Hepatocyte (in vitro differentiated cells): ENCODE measurements at places on chromosomes 1 and 21. TPM values are rescaled to one million over a fixed set of nuclear protein-coding genes. Genes with fewer than 3 reads are reported as not detected.

DNA sequence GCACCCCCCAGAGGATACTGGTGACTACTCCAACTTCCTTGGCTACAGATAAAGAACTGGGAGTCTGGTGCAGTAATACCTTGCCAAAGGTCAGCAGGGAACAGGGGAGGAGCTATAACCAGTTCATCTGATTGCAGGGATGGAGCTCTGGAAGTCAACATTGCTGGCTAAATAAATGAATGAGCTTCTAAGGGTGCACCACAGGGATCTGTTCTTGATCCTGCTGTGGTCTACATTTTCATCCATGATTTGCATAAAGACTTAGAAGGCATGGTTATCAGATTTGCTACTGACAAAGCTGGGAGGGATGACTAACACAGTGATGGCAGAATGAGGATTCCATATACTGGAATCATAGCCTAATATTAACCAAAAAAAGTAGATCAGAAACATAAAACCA is 18.3 kb downstream of the PLEKHA6 start:
- DNase-seq, result peak; percentile 41

- peak; percentile 66 for DNase-seq
Observed at GRCh38 chr1:2556277-2556677, at the start of gene TNFRSF14. Gene TNFRSF14 (plus strand): TSS chr1:2556371. CDS start chr1:2556665, 294 bp downstream.

DNA sequence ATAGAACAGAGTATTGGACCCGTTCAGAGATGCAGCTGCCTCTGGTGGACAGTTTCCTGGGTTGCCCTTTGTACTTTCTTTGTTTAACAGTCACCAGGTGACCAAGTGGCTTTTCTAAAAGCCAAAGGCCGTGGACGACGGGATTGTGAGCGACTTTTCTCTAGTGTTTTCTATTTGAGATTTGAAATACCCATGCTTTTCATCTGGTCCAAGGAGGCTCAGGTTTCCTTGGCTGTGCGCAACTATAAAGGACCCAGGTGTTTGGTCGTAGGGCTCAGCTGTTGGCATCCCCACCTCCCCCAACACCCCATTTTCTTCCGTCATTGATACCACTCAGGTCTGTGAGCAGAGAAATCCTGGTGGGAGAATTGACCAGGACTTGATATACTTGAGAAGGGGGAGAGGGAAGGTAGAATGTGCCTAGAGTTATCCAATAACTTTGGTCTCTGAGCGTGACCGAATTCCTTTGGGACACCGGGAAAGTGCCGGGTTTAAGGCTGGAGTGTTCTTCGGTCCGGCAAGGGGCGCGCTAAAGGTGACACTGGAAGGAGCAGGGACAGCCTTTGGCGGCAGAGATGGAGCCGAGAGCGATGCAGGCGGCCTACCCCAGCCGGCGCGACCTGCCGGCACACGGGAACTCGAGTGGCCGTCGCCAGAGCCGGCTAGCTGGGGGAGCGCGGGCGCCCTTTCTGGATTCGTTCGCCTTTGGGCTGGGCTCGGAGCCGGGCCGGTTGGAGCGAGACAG is 83.4 kb upstream of the BMP8A start:
- DNase-seq, result peak; percentile 68

DNA sequence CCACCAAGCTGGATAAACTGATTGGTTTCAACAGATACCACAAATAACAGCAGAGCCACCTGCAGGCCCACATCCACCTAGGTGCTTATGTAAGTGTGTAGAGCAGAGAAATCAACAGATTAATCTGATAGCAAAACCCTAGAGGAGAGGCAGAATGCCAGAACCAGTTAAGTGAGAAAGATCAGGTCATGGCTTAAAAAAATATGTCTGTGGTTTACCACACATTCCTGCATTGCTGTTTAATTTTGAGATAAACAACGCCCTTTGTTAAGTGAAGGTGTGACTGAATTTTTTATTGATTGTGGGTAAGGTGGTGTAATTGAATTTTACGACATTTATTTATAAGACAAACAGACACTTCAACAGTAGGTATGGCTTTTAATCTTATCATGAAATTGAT is 21.2 kb downstream of the CRNN start:
- DNase-seq, result no peak

DNA sequence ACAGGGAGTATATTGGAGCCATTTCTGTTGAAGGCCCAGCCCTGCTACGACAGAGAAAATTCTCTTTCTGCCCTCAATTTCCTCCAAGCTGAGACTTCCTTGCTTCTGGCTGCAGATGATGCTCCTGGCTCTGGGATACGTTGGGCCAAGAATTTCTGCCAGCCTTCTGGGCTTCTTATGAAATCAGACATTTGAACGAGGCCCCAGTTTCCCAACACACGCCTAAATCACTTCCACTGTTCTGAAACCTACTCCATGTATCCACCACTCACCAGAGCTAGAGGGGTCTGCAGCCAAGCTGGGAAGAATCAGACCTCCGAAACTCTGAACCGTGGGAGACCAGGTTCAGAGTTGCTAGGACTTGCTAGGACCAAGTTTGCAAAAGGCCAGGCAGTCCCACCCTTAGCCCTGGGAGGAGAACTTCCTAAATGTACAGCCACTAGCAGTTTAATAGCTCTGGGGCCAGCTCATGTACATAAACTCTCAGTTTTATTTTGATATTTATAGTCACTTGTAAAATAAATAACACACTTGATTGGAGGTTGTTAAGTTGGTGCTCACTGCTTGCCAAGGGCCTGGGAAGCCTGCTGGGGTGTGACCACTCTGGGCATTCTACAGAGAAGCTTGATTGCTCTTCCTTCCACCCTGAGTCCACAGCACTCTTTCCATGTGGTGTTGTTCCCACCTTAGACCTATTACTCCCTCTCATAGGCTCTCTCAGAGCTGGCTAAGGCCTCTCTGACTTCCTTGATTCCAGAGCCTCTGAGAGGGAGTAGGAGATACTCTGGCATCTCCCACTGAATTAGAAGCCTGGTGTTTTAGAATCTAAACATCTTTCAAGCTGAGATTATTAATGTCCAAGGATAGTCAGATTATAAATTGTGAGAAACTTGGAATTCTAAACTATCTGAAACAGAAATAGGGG is 83.4 kb upstream of the TRABD2B start:
- no peak for DNase-seq

- no peak for DNase-seq
Observed at GRCh38 chr1:31224068-31224467, 15.6 kb downstream of the NKAIN1 start.

GRCh38 chr21:44534688-44535087 is 5.3 kb downstream of the KRTAP10-1 start:
- DNase-seq, result no peak

DNA sequence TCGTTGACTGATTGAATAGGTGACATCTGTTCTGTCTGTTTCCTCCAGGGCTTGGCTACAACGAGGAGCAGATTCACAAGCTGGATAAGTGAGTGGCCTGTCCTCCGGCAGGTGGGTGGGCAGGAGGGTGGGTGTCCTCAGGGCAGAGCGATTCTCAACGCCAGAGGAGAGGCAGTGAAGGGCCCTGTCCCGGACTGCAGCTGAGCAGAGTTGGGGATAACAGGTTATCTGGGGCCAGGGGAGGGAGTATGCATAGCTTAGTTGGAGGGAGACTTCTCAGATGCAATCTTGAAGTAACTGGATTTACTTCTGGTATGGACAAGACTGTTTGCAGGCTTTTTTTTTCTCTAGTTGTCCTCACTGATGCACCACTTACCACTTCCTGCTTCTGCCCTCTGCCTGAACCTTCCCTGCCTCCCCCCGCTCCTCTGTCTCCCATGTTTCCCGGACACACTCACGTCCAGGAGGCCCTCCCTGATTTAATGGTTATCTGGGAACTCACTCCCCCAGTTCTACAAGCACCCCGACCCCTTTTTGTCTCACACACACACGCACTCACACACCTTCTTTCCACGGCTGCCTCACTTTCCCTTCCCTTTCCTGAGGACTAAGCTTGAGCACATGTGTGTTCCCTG is 16.4 kb upstream of the RASSF5 start:
- DNase-seq, result no peak

- DNase-seq, result no peak
Observed at GRCh38 chr21:44820851-44821250, 3.0 kb upstream of the SUMO3 start.

- DNase-seq, result no peak
Observed at GRCh38 chr1:84008631-84009030, 9.7 kb upstream of the TTLL7 start.

- DNase-seq, result no peak
Observed at GRCh38 chr1:64147759-64148158, 55.7 kb upstream of the UBE2U start.

DNA sequence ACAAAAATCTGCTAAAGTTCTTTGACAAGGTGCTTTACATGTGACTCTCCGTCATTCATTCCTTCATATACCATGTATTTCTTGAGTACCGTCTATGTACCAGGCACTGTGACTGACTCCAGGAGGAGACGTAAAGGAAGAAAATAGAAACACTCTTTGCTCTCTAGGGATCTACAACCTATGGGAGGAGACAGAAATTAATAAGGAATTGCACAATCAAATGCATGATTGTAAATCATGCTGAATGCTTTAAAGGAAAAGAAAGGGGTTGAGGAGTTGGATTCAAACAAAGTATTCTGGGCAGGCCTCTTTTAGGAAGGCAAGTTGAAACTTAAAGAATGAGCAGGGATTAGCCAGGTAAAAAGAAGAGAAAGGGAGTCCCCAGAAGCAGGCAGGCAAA is 239.1 kb upstream of the FGGY start:
- DNase-seq, result no peak

GRCh38 chr1:7046314-7046713 is 261.1 kb downstream of the CAMTA1 start:
- DNase-seq, result peak; percentile 77

GRCh38 chr1:165592945-165593823 is 37.9 kb upstream of the MGST3 start:
- DNase-seq, result peak; percentile 86

Gene PTPN7
- total RNA-seq, result not detected in 2 replicates

Gene CREB3L4
- total RNA-seq, result 10.9 and 15.1 TPM in 2 replicates

Gene ATF3
- 128 TPM in 2 replicates for total RNA-seq

Gene UBL4B
- total RNA-seq, result not detected in 2 replicates
